ENCODE measurements at places on chromosomes 6 and 20.
A peak's percentile ranks its signal among the peaks of the same experiment; 100 is the strongest.

- DNase-seq: no peak
Observed at GRCh38 chr6:80226151-80226550, 119.7 kb downstream of the BCKDHB start.

DNA sequence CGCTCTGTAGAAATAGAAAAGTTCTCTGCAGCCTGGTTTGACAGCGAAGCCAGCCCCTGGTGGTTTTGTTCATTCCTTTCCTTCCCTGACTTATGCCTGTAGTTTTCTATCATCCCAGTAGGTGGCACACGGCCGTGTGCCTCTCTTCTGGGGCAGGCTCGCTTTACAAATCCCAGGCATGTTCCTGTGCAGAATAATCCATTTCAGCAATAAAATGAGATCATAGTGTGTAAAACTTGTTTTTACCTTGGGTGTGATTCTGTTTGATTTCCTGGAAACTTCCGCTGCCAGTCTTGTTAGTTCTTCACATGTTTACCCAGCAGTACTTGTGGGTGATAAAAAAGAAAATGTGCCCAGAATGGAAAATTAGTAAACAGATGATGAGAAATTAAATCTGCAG lies 7.4 kb upstream of the INSM1 start:
- peak; percentile 57 for DNase-seq

DNA sequence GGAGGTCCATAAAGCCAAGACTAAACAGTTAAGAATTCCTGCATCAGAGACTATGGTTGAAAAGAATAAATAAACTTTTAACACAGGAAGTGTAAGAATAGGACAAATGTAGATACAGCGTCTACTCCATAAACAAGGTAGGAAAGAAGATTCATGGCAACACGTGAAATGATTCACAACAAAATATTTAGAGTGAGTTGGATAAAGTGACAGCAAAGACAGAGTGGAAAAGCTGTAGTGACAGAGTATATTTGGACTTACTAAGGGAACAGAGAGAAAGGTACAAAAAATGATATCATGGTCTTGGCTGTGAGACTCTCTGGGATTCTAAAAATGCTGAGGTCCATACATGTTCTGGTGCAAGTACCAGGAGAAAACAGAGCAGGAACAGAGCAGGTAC lies 21.9 kb upstream of the KIAA0408 start:
- no peak for DNase-seq

DNA sequence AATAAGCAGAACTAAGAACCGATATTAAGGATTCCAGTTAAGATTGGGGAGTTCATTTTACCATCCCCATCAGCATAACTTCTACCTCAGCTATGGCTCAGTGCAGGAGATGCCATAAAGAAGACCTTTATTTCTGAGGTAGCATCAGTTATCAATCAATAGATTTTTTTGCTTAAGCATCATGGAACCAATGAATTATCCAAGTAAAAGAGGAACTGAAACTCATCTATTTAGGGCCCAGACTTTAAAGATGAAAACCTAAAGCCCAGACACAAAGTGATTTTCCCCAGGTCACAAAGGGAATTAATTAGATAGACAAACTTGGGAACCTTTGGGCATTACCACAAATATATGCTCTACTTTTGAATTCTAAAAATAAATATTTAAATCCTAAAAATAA lies 59.2 kb upstream of the TINAG start:
- peak; percentile 63 for DNase-seq

GRCh38 chr20:34622821-34623451 lies 54.0 kb downstream of the PIGU start:
- DNase-seq: peak; percentile 74

- no peak for DNase-seq
Observed at GRCh38 chr20:50323209-50323608, 132.6 kb downstream of the CEBPB start.

- DNase-seq: no peak
Observed at GRCh38 chr6:110310861-110311446, 47.2 kb downstream of the METTL24 start.
